Right renal pelvis (tissue), 4 donors: ENCODE measurements at places on chromosomes 4 and X. TPM values are rescaled to one million over a fixed set of nuclear protein-coding genes. Genes with fewer than 3 reads are reported as not detected.

- DNase-seq: no peak
These were observed 19.2 kb downstream of the PPP3CA start for GRCh38 chr4:101328063-101328602.

- no peak for DNase-seq
These were observed 62.4 kb downstream of the NBDY start for GRCh38 chrX:56791456-56791855.

GRCh38 chrX:45842207-45842925 lies 641.7 kb upstream of the DIPK2B start:
- DNase-seq: no peak

GRCh38 chr4:67624939-67625338 lies 66.4 kb downstream of the STAP1 start:
- no peak for DNase-seq

GRCh38 chrX:138917781-138918180 lies 206.3 kb upstream of the FGF13 start:
- DNase-seq: no peak

- no peak for DNase-seq
These were observed 35.9 kb downstream of the GAK start for GRCh38 chr4:896216-896615.

DNA sequence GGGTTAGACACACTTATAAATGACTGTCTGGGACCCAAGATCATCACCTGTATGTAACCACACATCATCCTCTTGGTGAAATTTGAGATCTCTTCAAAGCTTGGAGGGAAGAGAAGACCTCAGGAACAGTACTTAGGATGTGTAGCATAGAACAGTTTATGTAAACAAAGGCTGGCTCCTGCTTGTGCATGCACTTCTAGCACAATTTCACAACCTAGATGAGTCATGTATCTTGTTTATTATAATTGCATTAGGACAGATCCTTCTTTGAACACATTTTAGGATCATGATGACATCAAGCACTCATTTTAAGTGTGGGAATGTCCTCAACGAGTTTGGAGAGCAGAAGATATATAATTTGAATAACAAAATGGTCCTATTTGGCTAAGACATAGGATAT lies 26.3 kb upstream of the ZMAT1 start:
- no peak for DNase-seq

GRCh38 chr4:47374477-47374876 lies 89.0 kb downstream of the COMMD8 start:
- DNase-seq: no peak

- DNase-seq: no peak
These were observed 415 bp downstream of the SHISA3 start for GRCh38 chr4:42397635-42398170.

DNA sequence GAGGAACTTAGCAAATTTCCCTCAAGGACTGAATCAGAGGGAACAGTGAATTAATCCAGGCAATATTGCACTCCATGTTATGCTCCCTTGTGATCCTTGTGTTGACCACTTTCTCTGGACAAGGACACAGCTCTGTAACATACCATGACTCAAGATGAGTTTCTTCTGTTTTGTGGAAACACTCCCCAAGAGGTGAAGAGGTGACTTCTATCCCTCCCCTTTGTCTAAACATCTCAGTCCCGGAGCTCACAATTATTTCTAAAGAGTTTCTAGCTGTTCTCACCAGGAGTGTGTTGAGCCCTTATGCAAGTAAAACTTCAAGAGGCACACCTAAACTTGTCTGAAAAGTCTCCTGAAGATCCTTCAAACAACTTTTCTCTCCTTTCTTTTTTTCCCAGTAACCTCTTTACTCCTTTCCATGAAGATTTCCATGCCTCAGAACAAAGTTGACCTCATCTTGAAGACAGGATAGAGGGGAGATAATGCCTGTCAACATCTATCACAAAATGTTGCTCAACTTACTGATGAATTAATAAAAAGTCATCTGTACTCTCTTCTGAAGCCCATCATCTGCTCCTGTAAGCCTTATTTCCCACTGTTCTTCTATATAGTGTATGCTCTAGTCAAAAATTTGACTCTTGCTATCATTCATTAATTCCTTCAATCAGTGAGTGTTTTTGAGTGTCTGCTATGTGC lies 429.1 kb downstream of the SPRY1 start:
- no peak for DNase-seq

GRCh38 chr4:113825272-113825671 lies 63.7 kb upstream of the CAMK2D start:
- no peak for DNase-seq

DNA sequence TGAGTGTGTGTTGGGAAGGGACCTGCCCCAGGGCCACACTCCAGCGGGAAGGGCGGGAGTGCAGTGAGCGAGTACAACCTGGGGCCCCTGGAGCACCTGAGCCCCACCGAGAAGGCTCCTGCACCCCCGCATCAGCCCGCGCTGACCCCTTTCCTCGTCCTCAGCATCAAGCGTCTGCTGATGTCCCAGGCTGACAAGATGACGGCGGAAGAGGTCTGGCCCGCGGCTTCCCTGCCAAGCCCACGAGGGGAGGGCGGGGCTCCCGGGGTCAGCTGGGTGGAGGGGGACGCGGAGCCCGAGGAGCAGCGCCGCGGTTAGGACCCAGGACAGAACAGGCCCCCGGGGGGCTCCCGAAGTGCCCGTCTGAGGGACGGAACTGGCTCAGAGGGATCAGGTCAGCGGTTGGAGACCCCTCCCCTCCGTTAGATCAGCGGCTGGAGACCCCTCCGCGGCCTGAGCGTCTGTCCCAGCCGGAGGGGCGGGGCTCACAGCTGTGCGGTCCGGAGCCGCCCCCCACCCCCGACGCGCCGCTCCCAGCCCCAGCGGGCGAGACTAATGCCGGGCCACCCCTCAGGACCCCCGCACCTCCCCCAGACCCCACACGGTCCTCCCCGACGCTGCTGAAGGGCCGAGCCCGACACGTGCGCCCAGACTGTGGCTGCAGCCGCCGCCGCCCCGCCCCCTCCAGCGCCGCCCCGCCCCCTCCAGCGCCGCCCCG lies 6.7 kb downstream of the MYL5 start:
- DNase-seq: no peak

- no peak for DNase-seq
These were observed 2.9 kb downstream of the ARHGAP4 start for GRCh38 chrX:153922932-153923857.

DNA sequence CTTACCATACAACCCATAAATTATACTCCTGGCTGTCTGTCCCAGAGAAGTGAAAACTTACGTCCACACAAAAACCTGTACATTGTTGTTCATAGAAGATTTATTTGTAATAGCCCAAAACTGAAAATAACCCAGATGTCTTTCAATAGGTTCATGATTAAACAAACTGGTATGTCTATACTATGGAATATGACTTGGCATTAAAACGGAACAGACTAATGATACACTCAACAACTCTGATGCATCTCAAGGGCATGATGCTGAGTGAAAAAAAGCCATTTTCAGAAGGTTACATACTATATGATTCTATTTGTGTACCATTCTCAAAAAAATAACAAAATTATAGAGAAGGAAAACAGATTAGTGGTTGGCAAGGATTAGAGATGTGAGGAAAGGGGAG lies 11.6 kb upstream of the MND1 start:
- DNase-seq: no peak

DNA sequence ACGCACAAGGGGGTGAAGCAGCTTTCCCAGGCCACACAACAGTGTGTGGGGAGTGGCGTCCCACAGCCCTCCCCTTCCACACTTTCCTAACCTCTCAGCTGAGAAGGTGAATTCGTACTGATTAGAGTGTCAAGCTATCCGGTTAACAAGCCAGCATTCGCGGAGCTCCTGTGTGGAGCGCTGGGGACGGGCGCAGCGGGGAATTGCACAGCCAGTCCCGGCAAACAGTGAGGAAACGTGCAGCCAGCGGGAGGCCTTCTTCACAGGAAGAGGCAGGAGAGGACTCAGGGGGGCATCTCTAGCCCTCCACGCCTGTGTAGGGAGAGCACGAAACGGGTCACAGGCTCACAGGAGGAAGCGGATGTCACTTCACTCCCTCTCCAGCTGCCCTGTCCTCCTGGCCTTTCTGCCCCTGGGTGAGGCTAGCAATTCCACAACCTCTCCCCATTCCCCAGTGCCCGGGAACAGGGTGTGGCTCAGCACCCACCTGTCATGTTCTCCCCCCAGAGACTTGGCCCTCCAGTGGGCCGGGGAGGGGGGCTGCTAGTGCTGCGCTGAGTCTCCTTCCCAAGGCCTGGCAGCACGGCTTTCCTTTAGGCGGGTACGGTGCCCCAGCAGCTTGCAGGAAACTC lies 117.3 kb downstream of the CPZ start:
- DNase-seq: no peak

DNA sequence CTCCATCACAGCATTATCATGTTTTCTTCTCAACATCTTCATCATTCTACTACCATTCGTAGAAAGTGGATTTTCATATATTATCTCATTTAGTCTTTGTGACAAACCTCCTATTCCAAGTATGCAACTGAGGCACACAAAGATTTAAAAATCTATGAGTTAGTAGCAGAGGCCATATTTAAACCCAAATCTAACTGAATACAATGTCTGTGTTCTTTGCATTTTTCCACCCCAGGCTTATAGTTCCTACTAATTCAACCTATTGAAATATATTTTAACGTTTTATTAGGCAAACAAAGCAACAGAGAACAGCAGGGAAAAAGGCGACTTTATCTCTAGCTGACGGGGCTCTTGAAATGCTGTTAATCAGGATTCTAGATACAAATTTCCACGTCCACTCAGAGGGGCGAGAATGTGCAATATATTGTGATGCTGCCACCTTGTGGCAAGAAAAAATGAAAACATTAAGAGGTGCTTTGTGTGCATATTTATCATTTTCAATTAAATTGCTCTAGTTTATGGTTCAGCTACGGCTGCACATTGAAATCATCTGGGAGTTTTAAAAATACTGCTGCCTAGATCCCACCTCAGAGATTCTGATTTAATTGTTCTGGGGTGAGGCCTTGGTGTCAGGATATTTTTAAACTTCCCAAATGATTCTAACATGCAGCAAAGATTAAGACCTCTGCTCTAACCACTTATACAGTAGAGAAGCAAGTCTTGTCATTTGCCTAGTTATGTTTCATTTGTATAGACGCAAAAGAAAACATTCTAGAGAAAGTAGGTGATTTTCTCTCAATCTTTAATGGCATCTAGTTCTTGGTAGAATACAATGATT lies 315.9 kb downstream of the MAPK10 start:
- peak; percentile 72 for DNase-seq

DNA sequence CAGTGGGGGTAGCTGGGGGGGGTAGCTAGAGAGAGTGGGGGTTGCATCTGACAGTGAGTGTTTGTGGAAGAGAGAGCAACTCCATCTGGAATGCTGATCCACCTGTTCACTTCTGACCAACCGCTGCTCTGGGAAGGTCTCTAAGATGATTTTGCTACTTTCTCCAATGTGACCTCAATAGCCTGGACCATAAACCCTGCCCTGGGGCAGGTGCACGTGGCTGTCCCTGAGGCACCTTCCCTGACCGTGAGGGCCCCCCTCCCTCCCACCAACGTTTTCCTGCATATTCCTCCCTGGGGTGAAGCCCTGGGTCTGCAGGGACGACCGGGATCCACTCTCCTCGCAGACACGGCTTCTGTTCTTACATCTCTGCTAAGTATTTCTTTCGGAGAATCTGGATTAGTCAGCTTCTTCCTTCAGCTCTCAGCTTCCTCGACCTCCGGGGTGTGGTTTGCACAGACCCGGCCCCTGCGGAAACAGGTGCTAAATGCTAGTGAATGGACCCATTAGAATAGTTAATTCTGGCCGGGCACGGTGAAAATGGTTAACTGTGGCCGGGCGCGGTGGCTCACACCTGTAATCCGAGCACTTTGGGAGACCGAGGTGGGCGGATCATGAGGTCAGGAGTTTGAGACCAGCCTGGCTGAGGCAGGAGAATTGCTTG lies 21.4 kb upstream of the PLCXD1 start:
- no peak for DNase-seq

DNA sequence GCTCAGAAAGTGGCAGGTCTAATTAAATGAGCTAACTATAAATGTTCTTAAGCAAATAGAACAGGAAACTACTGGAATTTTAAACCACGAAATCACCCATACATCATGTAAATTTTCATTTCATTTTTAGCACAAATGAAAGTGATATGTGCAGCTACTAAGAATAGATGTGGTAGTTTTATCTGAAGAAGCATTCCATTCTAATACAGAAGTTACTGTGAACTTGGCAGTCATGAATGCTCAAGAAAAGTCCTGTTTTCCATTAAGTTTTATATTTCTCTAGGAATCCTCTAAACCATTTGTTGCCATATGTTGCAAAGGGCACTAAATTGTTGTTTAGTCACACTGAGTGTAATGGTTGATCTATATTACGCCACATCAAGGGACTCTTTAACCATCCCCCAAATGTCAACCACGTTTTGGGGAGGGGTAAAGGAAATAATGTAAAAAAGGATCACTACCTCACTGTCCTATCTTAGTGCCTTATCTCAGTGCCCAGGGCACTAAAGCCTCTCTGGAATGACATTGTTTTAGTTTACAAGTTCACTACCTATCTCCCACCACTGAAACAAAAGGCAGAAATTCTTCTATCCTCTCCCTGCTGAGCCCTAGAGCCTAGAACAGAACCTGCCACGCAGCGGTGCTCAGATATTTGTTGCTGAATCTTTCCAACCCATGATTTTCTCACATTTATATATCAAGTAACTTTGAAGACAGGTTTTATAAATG lies 118.0 kb downstream of the SHISA3 start:
- no peak for DNase-seq

- DNase-seq: no peak
These were observed 115.7 kb upstream of the ZXDA start for GRCh38 chrX:58025979-58026378.

The KCNE5 gene
- polyA plus RNA-seq: 5.6 TPM

The DUSP21 gene
- polyA plus RNA-seq: not detected

The DMP1 gene
- not detected for polyA plus RNA-seq

The TMEM255A gene
- polyA plus RNA-seq: 0.39 TPM

The TRO gene
- 104 TPM for polyA plus RNA-seq

The DCAF4L1 gene
- 0.10 TPM for polyA plus RNA-seq

The WDR17 gene
- polyA plus RNA-seq: 8.1 TPM

The VCX3A gene
- polyA plus RNA-seq: not detected

The ABLIM2 gene
- 7.6 TPM for polyA plus RNA-seq

The C4orf51 gene
- polyA plus RNA-seq: not detected

The RXFP1 gene
- 0.38 TPM for polyA plus RNA-seq

The ACOX3 gene
- polyA plus RNA-seq: 15.0 TPM
